ENCODE measurements at places on chromosomes 4 and X.

DNA sequence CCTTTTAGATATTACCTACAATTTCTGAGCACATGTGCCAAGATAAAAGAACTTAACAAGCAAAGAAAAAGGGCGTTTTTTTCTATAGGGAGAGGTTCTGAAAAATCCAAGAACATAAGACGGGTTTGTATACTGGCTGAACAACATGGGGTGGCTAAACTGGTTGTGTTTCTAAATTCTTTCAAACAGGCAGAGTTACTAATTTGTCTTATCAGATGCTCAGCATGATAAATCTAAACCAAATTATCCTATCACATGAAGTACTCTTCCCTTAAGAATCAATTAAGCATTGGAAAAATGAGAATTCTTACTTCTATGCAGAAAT, 45.4 kb upstream of the PGM2 start:
- DNase-seq: no peak

DNA sequence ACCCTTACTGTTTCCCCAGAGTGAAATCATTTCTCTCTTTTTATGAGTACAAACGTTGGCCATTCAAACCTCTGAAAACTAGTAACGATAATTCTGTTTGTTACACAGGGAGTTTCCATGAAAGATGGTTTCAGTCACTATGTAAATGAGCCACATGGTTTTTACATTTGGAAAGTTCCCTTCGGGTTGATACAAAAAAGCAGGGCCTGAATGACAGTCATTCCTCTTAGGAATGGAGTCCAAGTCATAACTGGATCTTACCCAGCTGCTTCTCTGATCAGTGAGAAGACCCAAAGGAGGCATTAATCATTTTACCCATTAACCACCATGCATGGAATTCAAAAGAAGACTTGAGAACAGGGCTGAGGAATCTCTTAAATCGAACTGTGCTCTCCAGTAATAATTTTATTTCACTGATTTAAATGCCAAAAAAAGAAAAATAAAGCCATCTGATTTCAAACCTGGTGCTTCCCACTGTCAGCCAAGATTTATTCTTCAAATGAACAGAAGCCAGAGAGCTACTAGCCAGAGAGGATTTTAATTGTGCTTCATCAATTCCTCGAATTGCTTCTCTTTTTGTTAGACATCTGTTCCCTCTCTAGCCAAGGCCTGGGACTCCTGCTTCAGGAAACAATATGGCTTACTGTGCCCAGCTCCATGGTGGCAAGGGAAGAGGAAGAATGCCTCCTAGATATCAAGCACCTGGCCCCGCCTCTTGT, 3.2 kb downstream of the SOWAHB start:
- DNase-seq: no peak

DNA sequence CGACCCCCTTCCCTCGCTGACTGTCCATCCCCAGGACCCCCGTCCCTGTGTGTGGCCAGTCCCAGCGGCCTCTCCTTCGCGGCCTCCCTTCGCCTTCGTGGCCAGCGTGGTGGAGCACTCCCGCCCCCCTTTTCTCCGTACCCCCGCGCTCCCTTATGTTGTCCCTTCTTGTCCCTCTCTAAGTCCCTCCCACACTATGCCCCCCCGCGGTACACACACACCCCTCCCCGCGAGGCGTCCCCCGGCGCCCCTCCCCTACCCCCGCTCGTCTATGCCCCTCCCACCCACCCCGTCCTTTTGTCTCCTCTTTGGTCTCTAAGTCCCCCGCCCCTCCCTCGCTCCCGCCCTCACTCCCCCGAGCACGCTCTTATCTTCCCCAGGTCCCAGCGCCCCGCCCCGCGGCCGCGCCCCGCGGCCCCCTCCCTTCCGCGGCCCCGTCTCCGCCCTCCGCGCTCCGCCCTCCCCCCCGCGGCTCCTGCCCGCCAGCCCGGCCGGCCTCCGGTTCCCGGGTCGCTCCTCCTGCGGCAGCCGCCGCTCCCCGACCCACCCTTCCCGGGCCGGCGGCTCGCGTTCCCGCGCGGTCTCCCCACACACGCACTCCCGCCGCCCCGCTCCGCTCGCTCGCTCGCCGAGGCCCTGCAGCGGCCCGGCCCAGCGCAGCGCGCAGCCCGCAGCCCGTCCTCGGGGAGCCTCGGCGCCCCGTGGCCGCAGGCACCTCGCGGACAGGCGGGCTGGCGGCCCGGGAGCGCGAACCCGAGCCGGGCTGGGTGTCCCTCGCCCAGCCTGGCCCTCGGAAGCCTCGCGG, 26.3 kb downstream of the UTP14A start:
- DNase-seq: peak; percentile 63

DNA sequence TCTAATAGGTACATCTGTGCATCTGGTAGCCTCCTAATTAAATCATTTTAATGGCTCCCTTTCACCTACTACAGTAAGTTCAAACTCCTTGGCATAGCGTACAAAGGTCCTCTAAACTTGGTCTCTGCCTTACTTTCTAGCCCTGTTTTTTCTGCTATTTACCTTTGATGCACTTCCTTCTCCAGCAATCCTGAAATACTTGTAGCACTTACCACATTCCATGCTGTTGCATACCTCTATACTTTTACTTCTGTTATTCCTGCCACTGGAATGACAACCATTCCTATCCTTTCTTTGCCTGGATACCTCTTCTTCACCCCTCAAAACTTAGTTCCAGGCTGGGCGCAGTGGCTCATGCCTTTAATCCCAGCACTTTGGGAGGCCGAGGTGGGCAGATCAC, 56.6 kb upstream of the LHFPL1 start:
- no peak for DNase-seq

DNA sequence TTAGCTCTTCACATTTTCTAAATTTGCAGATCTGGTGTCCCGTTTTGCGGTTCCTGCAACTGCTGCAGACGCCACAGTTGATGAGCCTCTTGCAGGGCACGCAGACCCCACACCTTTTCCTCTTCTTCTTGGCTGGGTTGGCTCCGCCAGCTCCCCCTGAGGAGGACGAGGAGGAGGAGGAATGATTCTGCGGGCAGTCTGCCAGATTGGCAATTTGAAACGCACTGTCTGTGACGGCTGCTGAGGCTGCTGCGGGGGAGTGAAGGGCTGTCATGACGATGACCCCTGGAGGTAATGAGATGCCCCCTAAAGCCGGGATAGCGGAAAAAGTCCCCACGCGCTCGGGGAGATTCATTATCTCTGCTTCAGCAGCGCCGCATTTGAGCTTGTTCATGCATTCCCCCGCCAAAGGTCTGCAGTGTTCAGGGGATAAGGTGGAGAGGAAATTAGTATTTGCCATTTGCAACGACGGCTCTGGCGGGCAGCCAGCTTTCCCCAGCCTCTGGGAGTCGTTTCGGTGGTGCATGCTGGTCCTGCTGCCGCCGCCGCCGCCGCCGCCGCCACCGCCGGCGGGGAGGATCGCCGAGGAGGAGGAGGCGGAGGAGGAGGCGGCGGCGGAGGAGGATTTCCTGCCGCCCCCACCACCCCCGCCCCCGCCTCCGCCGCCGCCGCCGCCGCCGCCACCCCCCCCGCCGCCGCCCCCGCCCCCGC, 3.8 kb downstream of the CXXC4 start:
- peak; percentile 24 for DNase-seq

GRCh38 chrX:48945517-48946348, 11.7 kb downstream of the OTUD5 start:
- DNase-seq: no peak

DNA sequence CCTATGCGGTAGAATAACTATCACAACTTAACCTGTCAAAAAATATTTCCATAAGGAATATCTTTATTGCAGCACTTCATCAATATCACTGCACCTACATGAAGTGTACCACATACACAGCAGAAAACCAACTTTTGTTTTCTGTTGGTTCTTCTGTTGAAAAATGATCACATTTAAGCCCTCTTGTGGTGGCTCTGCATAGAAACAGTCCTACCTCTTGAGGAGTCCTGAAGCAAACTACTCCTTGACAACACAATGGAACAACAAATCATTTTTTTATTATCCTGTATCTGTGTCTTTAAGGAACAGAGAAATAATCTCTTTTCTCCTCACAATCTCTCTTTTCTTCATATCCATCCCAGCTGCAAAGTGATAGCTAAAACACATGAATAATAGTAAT, 39.8 kb upstream of the ATOH1 start:
- DNase-seq: no peak

DNA sequence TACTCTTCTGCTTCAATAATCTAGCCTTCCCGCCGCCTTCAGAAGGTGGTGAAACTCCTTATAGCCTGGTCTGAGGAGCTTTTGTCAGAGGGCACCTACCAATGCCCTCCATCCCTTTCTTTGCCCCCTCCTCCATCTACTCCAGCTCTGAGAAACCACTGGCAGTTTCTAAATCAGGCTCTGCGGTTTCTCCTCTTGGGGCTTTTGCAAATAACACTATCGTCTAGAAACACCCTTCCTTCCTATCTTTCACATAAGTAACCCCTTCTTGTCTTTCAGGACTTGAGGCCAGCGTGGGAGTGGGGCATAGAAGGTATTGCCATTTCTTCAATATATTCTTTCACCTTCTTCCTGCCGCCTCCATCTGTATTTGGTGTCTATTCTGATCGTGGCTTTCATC, 1.2 kb upstream of the EFHC2 start:
- DNase-seq: no peak

DNA sequence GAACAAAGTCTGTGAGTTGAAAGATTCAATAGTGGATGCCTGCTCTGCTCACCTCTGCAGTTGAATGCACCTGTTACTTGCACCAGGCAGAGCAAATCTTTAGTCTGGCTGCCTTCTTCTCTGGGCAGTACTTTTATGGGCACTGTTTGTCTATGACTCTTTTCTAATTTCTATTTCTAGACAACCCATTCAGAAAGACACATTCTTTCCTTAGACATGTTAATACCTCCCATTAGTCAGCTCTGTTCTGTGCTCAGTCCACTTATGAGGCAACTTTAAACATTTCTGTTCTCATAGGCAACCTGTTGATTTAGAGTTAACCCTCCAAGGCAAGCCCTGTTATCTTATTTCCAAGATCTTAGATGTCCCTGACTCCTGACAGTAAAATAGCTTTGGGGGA, 108.9 kb downstream of the SYNPO2 start:
- no peak for DNase-seq

GRCh38 chr4:185280608-185281007, 71.2 kb downstream of the SNX25 start:
- DNase-seq: no peak

GRCh38 chr4:139300431-139301112, 733 bp upstream of the NAA15 start:
- no peak for DNase-seq

- no peak for DNase-seq
Measured at GRCh38 chr4:185398618-185399017, 2.0 kb downstream of the ANKRD37 start.

DNA sequence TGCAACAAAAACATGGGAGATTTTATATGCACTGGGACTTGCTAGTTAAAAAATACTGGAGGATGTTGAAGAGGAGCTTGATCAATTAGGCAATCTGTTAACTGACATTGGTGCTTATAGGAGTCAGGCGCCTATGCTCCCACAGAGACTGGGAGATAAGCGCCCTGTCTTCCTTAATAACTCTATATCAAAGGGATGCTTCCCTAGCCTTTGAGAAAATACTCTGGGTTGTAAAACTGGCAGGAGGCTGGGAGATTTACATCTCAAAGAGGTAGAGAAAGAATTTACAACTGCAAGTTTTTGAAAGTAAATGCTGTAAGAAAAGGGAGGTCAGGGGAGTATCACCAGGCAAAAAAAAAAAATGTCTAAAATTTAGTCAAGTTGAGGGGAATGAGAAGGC, 325.4 kb downstream of the PCDH10 start:
- DNase-seq: no peak

- DNase-seq: no peak
Measured at GRCh38 chrX:151712253-151712652, 3.6 kb upstream of the FATE1 start.

GRCh38 chrX:151174581-151175282, 1.7 kb upstream of the GPR50 start:
- DNase-seq: no peak

DNA sequence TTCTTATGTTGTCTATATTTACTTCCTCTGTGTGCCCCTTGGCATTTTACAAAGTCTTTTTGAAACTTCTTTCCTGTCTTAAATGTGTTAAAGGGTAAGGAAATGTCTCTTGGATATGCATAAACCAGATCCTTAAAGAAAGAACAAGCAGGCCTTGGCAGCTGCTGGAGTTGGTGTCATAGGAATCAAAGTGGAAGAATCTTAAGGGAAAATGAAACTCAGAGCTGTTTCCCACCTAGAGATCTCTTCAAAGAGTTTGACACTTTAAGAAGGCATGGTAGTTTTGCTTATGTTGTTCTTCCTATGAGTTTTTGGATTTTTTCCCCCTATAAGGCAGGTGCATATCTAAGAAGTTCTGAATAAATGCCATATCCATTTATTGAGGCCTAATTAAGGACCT, 37.0 kb upstream of the CWH43 start:
- DNase-seq: no peak

GRCh38 chr4:15525080-15525479, 55.4 kb downstream of the CC2D2A start:
- DNase-seq: no peak

DNA sequence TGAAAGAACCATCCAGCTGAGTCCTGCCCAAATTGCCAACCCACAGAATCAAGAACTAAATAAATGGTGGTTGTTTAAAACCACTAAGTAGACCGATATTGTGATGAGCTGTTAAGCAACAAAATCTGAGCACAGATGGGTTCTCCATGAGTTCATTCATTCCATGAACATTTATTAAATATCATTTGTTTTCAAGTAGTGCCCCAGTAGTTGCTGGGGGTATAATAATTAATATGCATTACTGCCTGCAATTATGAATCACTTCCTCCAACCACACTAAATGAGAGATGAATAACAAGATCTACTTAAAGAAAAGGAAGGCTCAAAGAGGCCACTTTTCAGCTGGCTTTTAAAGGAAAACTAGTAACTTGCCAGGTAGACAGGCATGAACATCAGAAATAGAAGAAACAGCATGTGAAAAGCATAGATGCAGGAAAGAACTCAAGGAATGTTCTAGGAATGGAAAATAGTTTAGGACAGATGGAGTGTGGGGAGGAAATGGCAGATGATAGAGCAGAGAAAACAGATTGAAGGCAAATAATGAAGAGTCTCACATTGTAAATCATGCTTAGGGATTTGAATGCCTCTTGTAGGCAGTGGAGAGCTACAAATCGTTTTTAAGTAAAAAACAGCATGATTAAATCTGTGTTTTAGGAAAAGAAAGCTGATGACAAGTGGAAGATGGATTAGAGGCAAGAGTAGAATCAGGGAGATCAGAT, 641.7 kb upstream of the DIPK2B start:
- no peak for DNase-seq

DNA sequence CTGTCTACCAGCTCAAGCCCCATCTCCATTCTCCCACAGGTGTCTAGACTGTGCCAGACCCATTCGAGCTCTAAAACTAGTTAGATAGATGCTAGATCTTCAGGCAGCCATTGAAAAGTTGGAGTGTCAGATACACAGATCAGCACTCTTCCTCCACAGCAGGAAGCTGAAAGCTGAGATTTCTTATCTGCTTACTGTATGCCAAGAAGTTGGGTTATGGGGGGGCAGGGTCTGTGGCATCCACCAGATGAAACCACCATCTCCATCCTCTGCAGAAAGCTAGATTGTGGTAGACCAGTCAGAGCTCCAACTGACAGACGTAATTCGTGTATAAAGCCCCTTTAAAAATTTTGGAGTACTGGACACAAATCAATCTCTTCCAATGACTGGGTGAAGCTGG, 54.8 kb downstream of the ADAM29 start:
- no peak for DNase-seq
